ENCODE measurements at places on chromosomes 2 and 18.
A peak's percentile ranks its signal among the peaks of the same experiment; 100 is the strongest.

- DNase-seq: no peak
These were observed 9.3 kb downstream of the L3MBTL4 start for GRCh38 chr18:6405237-6406074.

DNA sequence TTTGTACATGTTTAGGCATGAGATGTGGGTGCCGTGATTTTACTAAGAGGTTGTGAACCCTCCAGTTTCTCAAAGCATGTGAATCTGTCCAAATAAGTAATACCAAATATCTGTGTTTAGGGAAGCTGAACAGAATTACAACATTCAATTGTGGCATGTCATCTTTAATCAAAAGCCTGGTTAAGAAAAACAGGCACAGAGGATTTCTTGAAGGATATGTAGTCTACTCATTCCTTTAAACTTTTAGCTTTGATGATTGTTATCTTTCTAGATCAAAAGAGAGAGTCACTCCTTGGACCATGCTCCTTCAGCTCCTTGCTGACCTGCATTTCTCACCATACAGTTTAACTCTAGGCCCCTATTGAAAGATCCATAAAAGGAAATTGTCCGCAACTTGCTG, 296.8 kb downstream of the STK39 start:
- no peak for DNase-seq

DNA sequence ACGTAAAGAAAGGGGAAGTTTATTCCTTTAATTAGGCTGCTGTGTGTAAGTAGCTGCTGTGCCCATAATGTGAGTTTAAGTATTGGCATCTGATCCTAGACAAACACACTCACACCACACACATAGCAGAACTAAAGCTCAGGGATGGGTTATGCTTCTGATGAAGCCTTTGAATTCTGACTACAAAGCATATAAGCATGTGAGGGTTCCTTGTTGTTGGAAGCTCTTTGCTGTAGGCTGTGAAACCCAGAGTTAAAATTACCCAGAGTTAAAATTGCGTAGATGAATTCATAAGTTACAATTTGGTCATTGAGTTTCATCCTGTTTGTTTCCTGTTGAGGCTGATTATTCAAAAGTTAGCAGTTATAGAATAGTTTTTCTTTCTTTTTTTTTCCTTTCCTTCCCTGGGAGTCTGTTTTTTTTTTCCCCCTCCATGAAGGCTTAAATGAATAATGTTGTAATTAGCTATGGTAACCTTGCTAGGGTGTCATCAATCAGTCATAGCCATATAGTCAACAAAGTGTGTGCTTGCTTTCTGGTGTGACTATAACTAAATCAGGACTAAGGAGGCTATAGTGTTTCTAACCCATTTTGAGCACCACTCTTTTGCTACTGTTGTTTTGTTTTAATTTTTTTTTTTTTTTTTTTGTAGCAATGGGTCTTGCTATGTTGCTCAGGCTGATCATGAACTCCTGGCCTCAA, 426.1 kb downstream of the PARD3B start:
- DNase-seq: no peak

- DNase-seq: no peak
These were observed 5.1 kb downstream of the IL1B start for GRCh38 chr2:112831513-112831845.

DNA sequence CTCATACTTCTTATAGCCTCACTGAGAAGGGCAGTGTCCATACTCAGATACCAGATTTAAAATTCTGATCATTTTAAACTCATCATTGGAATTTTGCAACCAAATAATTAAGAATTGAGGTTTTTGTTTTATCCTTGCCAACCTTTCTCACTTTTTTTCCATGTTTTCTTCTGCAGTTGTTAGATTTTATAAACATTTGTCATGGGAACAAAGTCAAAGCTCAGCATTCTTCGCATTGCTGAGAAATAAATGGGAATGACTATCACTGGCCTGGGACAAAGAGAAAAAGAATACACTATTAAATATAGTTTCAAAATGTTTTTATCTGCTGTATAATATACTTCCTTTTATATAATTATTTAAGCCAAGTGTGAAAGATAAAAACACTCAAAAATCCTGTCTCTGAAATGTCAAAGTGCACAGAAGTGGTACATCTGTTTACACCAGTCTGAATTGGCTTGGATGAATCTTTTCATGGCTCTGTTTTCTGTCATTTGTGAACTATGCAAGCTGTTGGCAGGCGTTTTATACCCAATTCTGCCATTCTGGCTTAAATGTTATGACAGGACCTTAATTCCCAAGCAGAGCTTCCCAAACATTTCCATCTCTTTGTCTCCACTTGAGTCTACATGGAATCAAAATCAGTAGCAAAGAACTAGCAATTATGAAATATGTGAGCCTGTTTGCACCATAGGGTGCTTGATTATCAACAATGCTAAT, 249.3 kb upstream of the SYT4 start:
- no peak for DNase-seq

DNA sequence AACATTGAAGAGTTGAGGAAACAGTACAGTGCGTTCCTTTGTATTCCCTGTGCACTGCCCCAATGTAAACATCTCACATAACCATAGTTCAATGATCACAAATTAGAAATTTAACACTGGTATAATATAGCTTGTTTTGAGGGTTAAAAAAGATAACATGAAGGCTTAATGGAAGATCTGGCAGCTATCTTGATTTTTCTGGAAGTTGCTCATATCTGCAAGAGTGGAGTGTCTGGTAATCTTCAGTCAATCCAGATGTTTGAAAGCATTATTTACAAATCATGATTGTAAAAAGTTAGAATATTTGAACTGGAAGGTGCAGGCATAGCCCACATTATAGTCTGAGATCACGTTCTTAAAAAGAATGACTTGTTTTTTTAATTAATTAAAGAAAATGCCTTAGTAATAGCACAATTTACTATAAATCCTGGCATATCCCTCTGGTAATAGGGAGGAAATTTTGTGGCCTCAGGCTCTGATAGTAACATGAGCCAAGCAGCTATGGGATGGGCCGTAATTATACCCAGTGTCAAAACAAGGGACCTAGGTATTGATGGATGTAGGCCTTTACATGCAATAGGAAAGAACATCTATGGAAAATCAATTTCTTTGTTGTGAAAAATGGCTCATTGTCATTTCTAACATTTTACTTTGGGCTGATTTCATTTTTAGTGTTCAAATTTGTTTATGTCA, 418.0 kb downstream of the THSD7B start:
- DNase-seq: no peak

DNA sequence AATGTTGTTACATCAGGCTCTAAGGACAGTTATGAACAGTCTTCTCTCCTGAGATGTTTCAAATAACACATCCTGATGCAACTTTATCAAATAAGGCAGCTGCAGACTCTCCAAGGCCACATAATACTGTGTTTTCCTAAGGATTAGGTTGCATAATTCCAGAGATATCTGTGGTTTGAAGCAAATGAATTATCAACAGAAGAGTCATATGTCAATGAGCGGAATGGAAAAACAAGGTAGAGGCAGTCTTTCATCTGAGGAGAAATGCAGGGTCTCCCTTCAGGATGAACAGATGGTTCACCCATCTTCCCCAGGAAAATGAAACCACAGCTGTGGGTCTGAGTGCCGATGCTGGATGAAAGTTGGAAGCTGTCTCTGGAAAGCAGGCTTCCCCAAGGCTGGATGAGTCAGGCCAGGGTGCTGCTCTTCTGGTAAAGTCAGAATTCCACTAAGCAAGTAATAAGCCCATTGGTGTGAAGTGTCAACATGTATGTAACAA, 22.2 kb downstream of the LYG1 start:
- no peak for DNase-seq

DNA sequence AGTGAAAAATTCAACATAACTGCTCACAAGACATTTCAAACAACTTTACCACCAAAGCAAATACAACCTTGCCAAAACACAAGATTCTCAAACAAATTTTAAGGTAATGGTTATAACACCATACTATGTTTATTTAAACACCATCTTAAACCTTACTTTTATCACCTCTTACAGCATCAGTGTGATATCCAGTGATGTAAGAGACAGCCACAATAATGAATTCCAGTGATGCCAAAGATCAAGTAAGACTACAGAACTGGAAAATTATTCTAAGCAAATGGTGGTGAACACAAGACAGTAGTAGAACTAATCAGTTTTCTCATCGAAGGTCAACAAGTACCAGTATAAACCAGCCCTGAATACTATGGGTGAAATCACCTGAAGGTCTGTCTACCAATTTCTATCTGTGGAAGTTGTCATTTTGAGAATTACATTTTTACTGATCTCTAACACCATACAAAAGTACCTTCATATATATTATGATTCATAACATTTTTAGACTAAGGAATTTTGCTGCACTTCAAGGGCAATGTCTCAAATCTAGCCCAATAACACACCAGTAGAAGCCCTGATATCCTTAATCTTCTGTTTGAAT, 146.2 kb downstream of the RBMS1 start:
- no peak for DNase-seq

DNA sequence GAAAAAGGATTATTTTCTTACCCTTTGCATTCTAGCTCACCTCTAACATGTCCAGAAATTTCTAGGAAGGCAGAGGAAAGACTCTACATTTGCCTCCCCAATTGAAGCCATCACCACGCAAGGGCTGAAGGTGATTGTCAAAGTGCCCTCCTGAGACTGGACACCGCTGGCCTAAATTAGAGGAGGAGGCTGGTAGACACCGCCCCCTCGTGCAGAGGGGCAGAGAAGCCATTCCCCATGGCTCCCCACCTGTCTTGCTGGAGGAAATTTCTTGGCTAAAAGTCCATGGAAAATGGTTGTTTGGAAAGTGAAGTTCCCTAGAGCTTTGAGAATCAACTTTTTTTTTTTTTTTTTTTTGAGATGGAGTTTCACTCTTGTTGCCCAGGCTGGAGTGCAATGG, 31.3 kb upstream of the CREB1 start:
- no peak for DNase-seq

- no peak for DNase-seq
These were observed at the start of gene CXCR1 for GRCh38 chr2:218166791-218167190. CXCR1 (minus strand) TSS chr2:218166962; CDS start chr2:218165211, 1,751 bp downstream.

DNA sequence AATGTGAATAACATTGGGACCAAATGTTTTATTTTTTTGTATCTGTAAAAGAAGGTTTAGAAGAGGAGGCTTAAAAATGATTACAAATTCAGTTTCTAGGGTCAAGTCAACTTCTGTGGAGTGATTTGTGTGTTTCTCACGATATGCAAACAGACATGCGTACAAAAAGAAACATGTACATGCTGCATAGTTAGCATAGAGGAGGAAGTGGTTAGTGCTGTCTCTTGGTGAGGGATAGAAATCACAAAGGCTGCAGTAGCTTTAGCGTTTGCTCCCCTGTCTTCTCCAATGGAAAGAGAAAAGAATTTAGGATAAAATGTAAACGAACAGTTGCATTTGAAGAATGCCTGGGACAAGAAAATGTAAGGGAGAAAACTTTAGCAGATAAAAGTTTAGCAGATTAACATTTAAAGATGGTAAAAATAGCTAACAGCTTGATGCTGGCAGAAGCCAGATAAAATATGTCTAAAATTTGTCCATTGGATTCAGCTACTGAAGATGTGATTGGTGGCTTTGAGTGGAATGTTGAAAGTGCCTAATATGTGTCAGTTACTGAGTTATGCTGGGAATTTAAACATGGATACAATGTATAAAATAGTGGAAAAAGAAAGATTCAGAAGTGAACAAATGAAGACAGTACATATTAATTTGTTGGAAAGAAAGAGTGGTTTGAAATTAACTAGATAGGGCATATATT, 44.9 kb downstream of the MALT1 start:
- no peak for DNase-seq

DNA sequence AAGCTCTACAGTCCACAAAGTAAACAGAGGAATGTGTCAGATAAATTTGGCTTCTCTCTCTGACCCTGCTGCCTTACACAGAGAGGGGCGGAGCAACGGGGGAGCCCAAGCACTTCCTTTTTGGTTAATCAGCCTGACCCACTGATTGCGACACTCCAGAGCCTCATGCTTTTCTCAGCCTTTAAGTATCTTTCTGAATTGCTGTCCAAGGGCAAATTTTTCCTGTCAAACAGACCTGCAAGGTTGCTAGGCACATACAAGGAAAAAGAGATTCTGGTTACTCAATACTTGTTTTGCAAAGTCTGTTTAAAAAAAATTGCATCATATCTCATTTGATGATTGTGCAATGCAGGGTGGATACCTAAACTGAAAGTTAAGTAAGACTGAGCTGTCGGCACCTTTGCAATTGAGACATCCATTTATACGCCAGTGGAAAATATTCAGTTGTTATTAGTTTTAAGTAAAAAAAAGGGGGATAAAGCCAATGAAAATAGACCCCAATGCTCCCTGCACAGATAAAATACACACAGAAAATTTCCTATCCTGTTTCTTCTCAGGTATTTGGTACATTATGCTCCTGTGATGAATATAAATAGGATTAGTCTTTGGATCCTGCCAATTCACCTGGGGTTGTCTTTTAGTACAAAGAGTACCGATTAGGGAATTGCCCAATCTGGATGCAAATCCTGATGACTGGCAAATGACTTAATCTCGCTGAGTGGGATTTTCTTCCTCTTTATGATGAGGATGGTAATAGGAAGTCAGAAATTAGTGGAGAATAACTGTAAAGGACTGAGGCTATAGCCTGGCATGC, 260.2 kb upstream of the TRIB2 start:
- DNase-seq: peak; percentile 96

- DNase-seq: no peak
These were observed 116.9 kb downstream of the AGAP1 start for GRCh38 chr2:235610696-235611257.
